ENCODE measurements at places on chromosomes 7 and 10. TPM values are rescaled to one million over a fixed set of nuclear protein-coding genes. Genes with fewer than 3 reads are reported as not detected.

DNA sequence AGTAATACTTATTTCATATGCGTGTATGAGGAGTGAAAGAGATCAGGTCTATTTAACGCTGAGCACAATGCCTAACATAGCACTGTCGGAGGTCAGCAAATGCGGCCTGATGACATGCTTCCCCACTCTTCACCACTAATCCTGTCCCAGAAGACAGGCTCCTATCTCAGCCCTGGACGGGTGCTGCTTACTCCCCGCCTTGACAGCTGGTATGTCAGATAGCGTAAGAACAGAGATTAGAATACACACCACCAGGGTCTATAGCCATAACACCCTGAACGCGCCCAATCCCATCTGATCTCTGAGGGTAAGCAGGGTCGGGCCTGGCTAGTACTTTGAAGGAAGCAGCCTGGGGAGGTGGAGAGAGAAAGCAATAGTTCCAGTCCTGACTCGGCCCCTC lies 32.3 kb upstream of the TM9SF3 start:
- no peaks in the 10 kb centered on the region for H3K4me1 ChIP-seq
- no peak overlapping the region for H3K27ac ChIP-seq
- H3K36me3 ChIP-seq, result no peaks in the 10 kb centered on the region
- DNase-seq, result no peak

FAM25C gene
- not detected for total RNA-seq

ZNF25 gene
- total RNA-seq, result 7.4 TPM

MET gene
- 1.8 TPM for total RNA-seq

DNA sequence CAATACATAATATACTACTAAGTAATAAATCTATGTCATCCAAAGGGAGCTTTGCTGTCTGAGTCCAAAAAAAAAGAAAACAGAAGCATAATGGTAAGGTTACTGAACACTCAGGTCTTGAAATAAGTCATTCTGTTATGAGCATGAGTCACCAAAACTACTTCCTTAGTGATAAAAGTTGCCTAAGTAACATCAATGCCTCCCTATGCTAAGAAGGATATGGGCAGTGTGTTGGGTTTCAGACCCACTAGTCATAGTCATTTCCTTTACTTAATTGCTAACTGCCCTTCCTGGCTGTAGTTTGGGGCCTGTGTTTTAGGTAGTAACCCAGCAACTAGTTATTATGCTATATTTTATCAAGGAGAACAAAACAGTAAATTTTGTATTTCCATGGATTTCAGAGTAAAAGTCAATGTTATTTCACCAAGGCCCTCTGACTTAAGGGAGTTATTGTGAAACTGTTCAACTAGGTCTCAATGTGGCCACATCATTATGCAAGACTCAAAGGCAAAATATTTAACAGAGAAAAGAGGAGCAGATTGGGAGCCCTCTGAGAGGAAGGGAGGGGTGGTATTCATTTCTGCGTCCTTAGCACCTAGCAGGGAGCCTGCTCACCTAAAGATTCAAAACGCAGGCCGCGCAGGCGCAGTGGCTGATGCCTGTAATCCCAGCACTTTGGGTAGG lies 11.7 kb upstream of the VIM start:
- peak overlapping the region; percentile 7 for H3K4me3 ChIP-seq
- peak; percentile 35 for DNase-seq
- peak overlapping the region; percentile 88 for H3K27ac ChIP-seq
- peaks cover 3% of the 10 kb centered on the region for H3K36me3 ChIP-seq
- peaks cover 44% of the 10 kb centered on the region for H3K4me1 ChIP-seq
- H3K27me3 ChIP-seq, result no peaks in the 10 kb centered on the region

DNA sequence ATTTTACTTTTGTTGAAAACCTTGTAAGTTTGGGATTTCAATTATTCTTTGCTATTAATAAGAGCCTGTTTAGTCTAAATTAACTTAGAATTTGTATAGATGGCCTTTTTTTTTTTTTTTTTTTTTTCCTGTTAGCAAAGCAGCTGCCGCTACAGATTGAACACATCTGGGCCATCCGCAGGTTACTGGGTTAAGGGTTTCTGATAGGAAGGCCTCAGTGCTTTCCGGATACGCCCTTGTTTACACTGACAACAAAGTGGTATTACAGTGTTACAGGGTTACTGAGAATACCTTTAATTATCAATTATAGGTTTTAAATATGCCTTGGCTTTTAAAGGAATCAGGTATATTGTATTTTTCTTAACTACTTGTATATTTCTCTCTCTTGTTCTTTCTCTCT lies 76.8 kb downstream of the PTN start:
- no peak overlapping the region for H3K4me3 ChIP-seq
- no peaks in the 10 kb centered on the region for H3K27me3 ChIP-seq
- H3K36me3 ChIP-seq, result no peaks in the 10 kb centered on the region

GRCh38 chr7:41592794-41593193 lies 110.1 kb downstream of the INHBA start:
- DNase-seq, result no peak
- no peaks in the 10 kb centered on the region for H3K36me3 ChIP-seq
- no peaks in the 10 kb centered on the region for H3K27me3 ChIP-seq
- H3K27ac ChIP-seq, result no peak overlapping the region

SPDYE8 gene
- total RNA-seq, result not detected

CYP3A7 gene
- not detected for total RNA-seq

DNA sequence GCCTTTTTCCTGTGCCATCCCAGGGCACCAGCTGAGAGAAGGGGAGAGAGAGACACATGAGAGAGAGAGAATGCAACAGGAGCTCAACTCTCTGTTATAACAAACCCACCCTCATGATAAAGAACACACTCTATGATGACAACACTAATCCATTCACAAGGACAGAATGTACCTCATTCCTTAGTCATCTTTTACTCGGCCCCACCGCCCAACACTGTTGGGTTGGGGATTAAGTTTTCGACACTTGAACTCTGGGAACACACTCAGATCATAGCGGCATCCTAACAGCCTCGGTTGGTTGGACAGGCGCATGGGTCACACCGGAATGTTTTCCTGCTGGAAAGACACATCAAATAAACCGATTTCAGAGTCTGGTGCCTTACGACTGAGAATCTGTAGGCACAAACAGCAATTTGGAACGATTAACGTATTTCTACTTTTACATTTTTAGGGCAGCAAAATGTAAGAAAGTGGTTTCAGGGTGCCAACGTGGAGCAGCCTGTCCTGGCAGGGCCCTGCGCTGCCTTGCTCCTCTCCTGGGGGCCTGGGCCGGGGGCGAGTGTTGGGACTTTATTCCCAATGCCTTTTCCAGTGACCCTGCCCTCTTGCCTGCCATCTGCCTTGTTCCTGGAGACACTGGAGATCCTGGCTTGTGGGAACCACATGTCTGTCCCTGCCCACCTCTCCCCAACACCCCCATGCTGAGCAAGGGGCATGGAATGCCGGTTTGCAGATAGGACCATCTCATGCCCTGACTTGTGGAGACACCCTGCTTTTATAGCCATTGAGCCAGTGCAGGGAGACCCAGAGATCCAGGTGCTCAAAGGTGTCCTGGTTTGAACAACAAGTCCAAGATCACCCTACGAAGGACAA lies 287.0 kb downstream of the TCERG1L start:
- H3K4me1 ChIP-seq, result no peaks in the 10 kb centered on the region
- DNase-seq, result no peak
- H3K27ac ChIP-seq, result no peak overlapping the region
- no peaks in the 10 kb centered on the region for H3K27me3 ChIP-seq

SYT15B gene
- 0.14 TPM for total RNA-seq

C10orf62 gene
- not detected for total RNA-seq

Measured in activated CD4-positive, alpha-beta memory T cell treated with anti-CD3 and anti-CD28 coated beads for 36 hours (primary cell).